Activated CD4-positive, alpha-beta memory T cell treated with anti-CD3 and anti-CD28 coated beads for 36 hours (primary cell): ENCODE measurements at places on chromosomes 1 and 21. TPM values are rescaled to one million over a fixed set of nuclear protein-coding genes. Genes with fewer than 3 reads are reported as not detected.
A peak's percentile ranks its signal among the peaks of the same experiment; 100 is the strongest.

- DNase-seq = no peak
Observed at GRCh38 chr1:185284116-185284515, 32.9 kb downstream of the IVNS1ABP start.

- no peak for DNase-seq
Observed at GRCh38 chr1:155026588-155026987, 7.0 kb downstream of the DCST2 start.

DNA sequence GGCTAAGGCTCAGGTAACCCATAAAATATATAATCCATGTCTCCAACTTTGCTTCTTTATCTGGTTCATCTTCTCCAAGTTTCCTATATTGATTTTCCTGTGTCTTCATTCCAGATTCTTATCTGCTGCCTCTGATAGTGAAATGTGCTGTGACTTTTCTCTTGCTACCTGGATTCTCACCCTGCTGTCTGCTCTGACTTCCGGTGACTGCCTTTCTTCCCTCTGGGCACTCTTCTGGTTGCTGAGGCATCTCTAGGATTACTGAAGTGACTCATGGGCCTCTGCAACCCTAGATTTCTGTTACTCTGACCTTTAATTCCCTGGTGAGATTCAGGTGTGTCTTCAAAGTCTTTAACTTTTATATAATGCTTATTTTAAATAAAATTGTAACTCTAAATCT is 46.9 kb downstream of the GIPC2 start:
- DNase-seq = no peak

GRCh38 chr21:42063191-42063570 is 7.9 kb upstream of the UMODL1 start:
- peak; percentile 30 for DNase-seq

GRCh38 chr1:58964428-58964827 is 180.6 kb upstream of the JUN start:
- no peak for DNase-seq

GRCh38 chr1:29129916-29130315 is 6.2 kb upstream of the TMEM200B start:
- DNase-seq = no peak

- no peak for DNase-seq
Observed at GRCh38 chr1:180250883-180251509, 20.9 kb downstream of the LHX4 start.

DNA sequence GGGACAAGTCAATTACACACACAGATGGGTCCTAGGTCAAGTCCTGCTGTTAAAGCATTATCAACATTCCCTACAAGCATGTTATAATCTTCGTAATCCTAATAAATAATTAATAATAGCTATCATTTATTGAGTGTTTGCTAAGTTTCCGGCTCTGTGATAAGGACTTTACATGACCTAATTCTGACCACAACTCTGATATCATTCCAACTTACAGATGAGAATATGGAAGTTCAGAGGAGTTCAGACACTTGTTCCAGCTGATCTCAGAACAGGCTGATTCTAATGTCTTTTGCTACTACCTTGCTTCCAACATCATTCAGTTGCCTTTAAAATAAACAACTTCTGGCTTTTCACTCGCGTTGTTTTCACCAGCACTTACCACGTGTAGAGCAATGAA is 770.1 kb upstream of the CXADR start:
- no peak for DNase-seq

GRCh38 chr1:245301162-245301580 is 146.4 kb downstream of the KIF26B start:
- no peak for DNase-seq

DNA sequence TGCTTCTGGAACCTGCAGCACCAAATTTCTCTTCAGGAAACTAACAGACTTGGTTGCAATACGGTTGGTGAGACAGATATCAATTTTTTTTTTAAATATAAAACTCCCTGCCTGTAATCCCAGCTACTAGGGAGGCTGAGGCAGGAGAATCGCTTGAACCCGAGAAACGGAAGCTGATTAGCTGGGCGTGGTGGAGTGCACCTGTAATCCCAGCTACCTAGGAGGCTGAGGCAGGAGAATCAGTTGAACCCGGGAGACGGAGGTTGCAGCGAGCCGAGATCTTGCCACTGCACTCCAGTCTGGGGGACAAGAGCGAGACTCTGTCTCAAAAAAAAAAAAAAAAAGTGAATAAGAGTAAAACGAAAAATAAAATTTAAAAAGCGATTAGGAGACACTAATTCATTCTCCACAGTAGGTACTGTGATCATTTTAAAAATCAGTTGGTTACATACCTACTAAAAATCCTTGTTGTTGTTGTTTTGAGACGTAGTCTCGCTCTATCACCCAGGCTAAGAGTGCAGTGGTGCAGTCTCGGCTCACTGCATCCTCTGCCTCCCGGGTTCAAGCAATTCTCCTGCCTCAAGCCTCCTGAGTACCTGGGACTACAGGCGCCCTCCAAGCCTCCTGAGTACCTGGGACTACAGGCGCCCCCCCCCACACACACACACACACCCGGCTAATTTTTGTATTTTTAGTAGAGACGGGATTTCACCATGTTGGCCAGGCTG is 796 bp upstream of the RBM8A start:
- DNase-seq = peak; percentile 25

DNA sequence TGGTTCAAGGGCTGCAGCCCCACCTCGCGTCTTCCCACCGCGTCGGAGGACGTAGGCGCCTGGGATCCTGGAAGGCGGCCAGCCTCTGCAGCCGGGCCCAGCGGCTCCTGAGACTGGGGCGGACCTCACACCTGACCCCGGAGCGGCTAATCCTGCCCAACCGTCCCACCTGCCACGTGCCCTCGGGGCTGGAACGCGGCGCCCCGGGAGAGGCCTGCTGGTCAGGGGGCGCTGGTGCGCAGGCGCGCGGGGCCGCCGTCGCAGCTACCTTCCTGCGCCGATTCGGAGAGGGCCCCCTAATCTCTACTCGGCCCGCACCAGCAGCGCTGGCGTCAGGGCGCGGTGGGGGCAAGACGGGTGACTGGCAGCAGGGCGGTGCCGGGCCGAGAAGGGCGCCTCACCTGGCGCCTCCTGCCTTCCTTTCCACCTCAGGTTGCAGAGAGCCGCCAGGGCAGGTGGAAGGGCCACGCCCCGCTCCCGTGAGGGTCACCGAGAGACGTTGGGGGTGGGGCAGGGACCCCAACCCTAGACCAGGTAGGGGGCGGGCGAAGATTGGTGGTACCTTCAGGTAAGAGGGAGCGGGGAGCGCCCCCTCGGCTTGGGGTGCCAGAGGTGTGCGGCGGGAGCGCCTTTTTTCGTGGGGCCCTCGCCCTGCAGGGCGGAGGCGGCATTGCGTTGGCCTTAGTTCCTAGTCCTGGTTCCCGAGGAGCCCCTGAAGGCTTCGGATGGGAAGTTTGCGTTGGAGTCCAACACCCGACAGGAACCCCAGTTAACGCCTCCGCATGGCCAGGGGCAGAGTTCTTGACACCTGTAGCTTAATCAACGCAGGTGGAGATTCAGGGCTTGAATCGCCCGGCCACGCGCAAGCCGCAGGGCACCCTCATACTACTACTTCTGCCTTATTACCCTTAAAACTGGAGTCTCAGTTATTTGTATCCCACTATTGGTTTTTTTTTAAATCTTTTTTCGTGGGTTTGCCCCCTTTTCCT is at the start of gene TDRD5:
TSS of gene TDRD5 (plus strand) at position 241 of the 989 bp plus-strand sequence. CDS start 784 bp downstream, outside the sequence.
- no peak for DNase-seq

The CADM3 gene
- total RNA-seq = not detected

The RYR2 gene
- total RNA-seq = 0.02 TPM

The KRTAP10-3 gene
- total RNA-seq = not detected

The DISP3 gene
- total RNA-seq = 0.21 TPM

The FAM167B gene
- total RNA-seq = 0.69 TPM

The USP21 gene
- 28.6 TPM for total RNA-seq
